ENCODE measurements at places on chromosomes 16 and 17.

DNA sequence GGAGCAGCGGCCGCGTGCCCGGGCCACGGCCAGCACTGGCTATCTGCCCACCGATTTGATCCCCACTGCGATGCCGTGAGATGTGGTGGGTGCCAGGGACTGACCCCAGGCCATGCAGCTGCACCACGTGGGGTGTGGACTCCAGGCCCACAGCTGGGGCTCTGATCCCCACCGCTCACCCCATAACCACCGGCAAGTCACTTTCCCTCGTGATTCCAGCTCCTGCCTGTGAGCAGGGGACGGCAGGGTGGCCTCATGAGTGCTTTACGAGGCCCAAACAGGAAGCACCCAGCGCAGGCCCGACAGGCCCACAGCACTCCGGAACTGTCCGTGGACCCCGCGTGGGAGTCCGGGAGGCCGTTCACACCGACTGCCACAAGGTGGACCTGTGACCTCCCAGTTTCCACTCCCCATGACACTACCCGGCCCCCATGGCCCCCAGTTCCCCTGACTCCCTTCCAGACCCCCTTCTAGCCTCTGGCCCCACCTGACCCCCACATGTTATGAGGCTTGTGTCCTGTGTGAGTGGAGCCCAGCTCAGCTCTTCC is 616 bp downstream of the PTX4 start:
- DNase-seq, result no peak

- no peak for DNase-seq
Measured at GRCh38 chr17:48520631-48521079, 10.2 kb downstream of the HOXB1 start.

DNA sequence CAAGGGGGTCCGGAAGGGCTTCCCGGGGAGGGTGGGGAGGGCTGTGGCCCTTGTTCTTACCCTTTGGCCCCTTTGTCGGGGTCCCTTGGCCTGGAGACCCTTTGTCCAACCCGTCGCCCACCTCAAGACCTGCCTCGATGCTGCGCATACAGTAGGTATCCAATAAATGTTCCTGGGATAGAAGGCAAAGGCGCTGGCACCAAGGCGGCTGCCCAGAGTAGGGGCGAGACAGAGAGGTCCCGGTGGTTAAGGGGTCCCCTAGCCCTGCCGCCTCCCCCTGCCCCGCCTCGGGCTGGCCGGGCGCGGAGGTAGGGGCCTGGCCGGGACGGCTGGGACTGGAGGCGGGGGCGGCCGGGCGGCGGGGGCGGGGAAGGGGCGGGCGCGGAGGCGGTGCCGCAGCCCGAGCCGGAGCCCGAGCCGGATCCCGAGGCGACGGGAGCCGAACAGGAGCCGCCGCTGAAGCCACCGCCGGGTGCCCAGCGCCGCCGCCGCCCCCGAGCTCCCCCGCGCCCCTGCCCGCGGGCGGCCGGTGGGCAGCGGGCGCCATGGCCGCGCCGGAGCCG is at the start of gene NHERF2:
Gene NHERF2 (plus strand): TSS at position 442 of the 563 bp plus-strand sequence. CDS start 104 bp downstream, at position 546.
- peak; percentile 63 for DNase-seq

DNA sequence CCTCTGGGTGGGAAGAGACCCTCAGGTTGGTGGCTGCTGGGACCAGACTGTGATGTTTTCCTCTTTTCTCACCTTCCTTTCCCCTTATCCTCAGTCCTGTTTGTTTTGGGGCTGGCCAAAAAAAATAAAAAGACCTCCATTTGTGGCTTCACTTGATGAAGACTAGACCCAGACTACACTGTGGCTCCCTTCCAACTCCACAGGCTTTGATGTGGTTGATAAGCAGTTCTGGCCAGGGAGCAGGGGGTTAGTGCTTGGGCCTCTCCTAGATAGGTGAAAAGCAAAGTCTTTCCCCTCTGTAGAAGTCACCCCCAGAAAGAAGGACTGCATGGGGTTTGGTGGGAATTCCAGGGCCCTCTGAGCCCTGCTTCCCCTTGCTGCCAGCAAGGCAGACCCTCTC is 11.2 kb upstream of the ADAM11 start:
- DNase-seq, result no peak

DNA sequence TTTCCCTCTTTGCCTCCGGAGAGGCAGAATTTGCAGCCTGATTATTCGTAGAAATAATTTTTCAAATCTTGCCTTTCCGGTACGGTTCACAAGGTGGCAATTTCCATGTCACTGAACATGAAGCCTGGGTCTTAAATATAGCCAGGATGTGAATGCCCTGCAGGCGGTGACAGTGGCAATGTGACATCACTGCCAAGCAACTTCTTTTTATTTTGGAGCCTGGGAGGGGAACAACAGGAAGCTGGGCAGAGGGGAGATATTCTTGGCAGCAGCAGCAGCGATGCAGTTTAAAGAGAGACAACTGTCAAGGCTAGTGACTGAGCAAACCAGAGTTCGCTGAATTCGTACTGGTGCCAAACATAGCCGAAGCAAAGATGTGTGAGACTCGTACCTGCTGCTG is 171.1 kb downstream of the SNX29 start:
- no peak for DNase-seq

GRCh38 chr17:31068291-31068690 is 26.5 kb upstream of the NF1 start:
- DNase-seq, result peak; percentile 46

- DNase-seq, result peak; percentile 9
Measured at GRCh38 chr16:72246423-72246822, 74.5 kb upstream of the PMFBP1 start.

DNA sequence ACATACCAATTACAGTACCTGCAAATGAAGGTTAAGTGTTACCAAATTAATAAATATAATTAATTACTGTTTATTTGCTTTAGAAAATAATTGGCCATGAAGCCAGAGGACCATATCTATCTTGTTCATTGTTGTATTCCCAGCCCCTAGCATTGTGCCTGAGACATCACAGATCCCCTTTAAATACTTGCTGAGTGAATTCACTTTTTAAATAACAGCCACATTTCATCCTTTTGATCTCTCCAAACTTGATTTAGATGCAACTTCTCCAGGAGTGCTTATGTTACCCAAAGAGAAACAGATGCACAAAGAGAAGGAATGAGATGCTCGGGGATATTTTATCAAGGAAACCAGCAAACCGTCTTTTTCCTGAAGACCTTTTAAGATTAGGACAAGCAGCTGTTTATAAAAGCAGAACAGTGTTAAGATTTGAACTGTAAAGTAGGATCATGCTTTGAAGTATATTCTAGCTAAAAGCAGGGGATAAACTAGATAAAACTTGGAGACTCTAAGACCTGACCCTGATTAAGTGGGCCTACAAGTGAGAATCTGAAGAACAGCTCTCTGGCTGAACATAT is 66.3 kb downstream of the CHD9 start:
- no peak for DNase-seq

- no peak for DNase-seq
Measured at GRCh38 chr17:71224824-71225575, 895.8 kb upstream of the SOX9 start.

DNA sequence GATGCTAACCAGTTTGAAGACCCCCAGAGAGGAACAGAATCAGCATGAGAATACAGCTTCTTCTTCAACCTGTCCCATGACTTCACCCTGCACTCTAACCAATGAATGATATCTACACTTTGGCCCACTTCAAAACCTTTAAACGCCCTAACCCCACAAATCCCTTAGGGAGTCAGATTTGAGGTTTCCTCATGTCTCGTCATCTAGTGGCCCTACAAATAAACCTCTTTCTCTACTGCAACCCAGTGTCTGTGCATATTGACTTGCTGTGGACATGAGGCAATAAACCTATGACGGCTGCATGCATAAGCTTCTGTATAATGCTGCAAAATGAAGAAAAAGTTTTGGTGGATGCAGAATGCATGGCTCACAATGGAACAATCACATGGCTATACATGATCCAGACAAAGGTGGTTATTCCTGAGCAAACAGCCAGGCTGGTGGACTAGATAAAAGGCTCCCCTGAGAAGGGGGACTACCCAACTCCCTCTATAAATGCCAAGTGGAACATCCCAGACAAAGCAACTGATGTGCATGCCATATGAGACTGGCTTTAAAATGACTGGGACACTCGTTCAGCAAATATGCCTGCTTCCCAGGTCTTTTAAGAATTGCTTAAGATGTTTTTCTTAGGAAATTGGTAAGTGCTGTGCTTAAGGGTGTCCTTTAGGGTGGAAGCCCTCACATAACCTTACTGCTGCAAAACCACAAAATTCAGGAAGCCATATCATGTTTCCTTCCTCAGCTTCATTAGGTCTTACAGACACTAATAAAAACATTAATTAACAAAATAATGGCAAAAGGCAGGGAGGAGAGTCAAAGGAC is 12.2 kb downstream of the N4BP1 start:
- no peak for DNase-seq

DNA sequence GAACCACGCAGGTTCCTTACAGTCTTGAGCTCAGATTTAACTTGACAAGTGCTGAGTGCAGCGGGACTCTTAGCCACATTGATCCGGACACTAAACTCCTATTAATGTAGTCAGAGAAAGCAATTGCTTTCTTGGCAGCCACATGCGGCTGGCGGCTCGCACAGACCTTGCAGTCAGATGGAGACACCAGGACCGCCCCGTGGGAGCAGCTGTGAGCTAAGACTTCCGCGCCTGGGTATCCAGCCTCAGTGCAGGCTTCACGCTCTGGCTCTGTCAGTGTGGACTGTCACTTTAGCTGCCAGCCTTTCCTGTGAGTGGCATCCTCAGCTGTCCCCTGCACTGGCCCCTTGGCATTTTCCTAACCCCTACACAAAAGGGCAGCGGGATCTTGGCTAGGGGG is 80.9 kb upstream of the NLRP1 start:
- DNase-seq, result no peak

GRCh38 chr17:39618956-39619785 is 7.6 kb upstream of the PPP1R1B start:
- DNase-seq, result no peak

DNA sequence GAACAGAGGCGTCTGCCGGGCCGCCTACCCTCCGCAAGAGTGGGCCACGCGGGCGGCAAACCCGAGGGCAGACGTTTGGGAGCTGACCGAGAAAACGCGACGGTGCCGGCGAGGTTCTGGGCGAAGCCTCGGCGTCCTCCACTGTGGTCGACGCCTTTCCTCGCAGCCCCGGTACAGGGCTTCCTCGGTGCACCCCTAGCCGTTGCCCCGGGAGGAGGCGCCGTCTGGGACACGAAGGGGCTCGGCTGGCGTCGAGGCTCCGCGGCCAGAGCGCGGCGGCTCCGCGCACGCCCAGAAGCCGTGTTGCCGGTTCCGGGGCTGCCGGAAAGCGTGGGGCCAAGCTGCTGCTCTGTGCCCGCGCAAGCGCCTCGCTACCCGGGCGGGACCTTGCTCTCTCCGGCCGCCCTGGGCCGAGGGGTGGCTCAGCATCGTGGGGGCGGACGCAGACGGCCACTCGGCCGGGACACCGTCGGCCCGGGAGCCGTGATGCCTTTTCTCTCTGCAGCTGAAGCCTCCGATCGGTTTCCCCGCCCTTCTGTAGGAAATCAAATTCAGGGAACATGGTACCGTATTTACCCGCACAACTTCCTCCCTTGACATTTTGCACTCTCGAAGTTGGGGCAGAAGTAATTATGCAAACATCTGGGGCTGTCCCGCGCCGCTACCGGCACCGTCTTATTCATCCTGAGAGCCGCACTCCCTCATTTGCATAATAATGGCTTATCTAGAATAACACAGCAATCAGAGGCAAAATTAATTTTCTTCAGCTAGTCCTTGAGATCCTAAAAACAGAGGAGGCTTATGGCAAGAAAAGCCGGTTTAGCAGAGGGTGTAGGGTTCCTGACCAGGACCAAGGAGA is 7.3 kb upstream of the CBX8 start:
- DNase-seq, result peak; percentile 83

GRCh38 chr16:30006095-30006473 is 4.7 kb downstream of the DOC2A start:
- no peak for DNase-seq

DNA sequence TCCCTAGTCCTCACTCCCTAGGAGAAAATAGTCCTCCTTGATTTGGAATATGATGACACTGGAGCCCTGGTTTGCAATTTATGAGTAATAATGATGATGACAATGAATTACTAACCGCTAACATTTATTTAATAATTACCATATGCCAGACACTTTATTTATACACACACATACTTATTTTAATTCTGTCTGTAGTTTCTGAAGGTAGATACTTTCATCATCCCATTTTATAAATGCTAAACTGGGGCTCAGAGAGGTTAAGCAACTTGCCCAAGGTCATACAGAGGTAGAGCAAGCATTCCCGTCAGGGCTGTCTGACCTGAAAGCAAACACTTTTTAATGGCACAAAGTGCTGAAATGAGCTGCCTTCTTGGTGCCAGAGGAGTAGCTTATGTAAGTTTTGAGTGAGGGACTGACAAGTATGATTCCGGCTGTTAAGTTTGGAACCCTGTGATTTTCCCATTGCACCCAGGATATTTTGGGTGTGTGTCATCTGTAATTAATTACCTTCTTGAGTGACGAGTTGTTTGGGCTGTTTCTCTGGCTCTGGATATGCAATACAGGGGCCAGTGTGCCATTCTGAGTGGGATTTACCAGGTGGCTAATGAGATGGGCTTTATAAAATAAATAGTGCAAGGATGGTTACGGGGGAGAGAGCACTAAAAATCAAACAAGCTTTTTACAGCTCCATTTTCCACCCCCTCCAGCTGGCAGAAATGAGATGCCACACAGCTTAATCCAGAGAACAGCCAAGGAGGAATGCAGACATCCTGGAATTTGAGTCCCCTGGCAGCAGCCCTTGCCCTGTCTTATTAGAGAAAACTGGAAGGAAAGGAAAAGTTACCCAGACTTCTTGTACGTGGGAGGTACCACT is 211.8 kb downstream of the SNX29 start:
- DNase-seq, result no peak

- DNase-seq, result no peak
Measured at GRCh38 chr17:28938552-28938951, 12.8 kb downstream of the PHF12 start.

DNA sequence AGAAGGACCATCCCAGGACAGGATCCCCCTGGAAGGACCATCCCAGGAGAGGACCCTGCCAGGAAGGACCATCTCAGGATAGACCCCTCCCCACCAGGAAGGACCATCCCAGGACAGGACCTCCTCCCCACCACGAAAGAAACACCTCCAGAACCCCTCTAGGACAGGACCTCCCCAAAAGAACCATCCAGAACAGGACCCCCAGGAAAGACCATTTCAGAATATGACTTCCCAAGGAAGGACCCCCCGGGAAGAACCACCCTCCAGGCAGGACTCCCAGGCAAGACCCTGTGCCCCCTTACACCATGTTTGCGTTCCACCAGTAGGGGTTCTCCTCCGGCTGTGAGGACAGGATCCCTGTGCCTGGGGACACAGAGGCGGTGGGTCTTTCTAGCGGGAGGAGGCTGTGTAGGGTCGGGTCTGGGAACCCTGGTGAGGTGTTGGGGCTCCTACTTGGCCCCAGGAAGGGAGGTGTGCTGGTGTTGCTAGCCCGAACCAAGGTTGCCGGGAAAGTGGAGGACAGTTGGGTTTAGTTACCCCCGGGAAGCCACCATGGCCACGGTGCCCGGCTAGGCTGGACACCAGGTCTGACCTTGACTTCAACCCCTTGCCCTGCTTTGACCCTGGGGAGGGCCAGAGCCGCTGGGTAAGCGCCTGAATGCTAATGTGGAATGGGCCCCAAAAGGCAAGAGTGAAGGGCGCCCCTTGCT is 2.2 kb downstream of the NOTUM start:
- DNase-seq, result no peak

GRCh38 chr17:58032691-58033415 is 25.8 kb upstream of the SRSF1 start:
- no peak for DNase-seq

GRCh38 chr16:30902029-30902972 is 5.9 kb downstream of the CTF1 start:
- peak; percentile 93 for DNase-seq
